ENCODE measurements at places on chromosomes 13 and 19.
A peak's percentile ranks its signal among the peaks of the same experiment; 100 is the strongest.

- DNase-seq: no peak
Observed at GRCh38 chr19:16016226-16017137, 59.8 kb upstream of the TPM4 start.

DNA sequence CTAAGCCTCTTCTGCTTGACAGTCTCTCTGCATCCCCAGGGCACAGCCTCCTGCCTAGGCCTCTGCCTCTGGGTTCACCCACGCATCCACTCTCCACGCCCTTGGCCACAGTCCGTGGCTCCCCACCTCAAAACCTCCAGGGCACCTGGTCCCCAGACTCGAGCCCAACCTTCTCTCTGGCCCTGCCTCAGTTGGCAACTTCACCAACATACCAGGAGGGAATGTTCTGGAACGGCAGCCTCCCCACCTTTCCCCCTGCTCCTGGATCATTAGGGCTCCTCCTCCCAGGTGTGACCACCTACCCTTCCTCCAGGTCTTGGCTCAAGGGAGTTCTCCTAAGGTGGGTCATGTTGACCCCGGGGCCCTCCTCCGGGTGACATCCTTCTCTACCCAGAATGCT is 69.1 kb downstream of the SOX1 start:
- no peak for DNase-seq

DNA sequence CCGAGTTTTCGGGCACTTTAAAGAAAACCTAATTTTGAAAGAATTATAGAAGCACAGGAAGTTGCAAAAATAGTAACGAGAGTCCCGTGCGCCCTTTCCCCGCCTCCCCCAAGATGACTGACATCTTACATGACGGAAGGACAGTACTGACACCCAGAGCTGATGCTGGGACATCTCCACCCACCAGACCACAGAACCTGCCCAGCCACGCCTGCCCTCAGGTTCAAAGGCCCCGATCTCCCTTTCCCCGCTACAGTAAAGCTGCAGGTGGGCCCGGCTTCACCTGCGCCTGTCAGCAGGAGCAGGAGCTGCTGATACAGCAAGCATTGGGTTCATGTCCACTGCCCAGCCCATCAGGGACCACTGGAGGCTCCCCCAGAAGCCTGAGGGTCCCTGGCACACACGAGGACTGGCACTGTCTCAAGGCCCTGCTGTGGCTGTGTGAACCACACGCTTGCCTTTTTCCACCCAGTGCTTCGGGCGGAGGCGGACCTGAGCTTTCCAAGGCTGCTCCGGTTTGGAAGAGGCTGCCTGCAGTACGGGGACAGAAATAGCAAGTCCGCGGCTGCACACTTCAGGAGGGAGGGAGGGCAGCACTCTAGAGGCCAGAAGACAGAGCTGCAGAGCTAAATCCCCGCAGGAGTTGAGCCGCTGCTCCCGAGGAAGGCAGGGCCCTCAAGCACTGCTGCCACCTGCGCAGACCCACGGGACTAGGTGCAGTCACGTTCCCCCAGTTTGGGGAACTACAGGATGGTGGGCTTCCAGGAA is 8.7 kb downstream of the MAP2K2 start:
- DNase-seq: peak; percentile 65

- no peak for DNase-seq
Observed at GRCh38 chr19:14544047-14544446, 14.7 kb downstream of the TECR start.

- DNase-seq: no peak
Observed at GRCh38 chr13:44752164-44752563, 176.0 kb upstream of the TSC22D1 start.

DNA sequence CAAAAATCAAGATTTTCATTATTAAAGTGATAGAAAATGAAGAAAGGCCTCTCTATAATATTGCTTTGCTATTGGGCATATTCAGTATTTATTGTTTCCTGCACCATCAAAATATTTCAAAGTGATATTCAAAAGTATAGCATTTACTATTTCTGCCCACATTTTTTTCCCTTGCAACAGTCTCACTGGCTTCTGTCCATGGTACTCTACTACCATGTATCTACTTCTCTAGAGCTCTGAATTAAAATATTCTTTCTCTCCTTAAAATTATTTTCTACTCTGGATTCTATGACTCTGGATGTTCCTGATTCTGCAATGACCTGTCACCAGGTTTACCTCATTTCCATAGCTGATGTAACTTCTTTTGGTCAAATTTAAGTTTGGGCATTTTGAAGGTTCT is 1508.3 kb upstream of the PRR20A start:
- no peak for DNase-seq

- no peak for DNase-seq
Observed at GRCh38 chr13:67308004-67308772, 78.1 kb upstream of the PCDH9 start.

DNA sequence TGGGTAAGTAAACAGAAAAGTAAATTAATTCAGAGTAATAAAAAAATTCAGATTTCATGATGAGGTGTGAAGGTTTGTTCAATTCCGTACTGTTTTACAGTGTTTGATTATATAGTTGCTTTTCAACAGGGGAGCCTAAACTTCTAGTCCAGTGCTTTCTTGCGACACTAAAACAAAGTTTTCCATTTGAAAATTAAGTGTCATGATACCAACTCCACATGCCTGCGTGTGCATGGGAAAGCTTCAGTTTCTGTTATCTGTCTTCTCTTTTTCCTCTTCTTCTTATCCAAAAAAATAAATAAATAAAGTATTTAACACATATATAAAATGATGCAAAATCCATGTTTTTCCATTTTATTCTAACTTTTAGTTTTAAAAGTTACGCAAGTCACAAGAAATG is 165.3 kb downstream of the DACH1 start:
- DNase-seq: no peak

DNA sequence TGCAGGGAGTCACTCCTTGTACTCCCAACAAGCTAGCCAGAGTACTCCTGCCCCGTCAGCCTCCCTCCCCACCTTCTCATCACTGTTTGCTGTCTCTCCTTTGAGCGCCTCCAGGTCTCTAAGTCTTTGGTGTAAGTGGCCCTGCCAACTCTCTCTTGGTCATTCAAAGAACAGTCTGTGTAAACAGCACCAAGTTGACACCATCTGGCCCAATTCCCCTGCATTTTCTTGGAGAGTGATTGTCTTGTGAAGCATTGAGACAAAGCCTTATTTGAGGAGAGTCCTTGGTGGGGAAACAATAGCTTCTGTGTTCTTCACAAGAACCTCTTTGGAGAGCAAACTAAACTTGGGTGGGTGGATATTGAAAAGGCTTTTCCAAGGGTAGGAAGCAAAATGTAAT is 114.6 kb upstream of the RNF113B start:
- DNase-seq: no peak

GRCh38 chr13:111080642-111081041 is 34.5 kb upstream of the ARHGEF7 start:
- no peak for DNase-seq

GRCh38 chr19:41702171-41702651 is 6.2 kb upstream of the CEACAM5 start:
- DNase-seq: no peak

GRCh38 chr13:60838581-60838980 is 441.6 kb downstream of the TDRD3 start:
- no peak for DNase-seq

GRCh38 chr19:18650468-18651041 is 13.7 kb downstream of the KLHL26 start:
- DNase-seq: peak; percentile 55

GRCh38 chr13:25166306-25166705 is 5.8 kb downstream of the AMER2 start:
- no peak for DNase-seq

- DNase-seq: no peak
Observed at GRCh38 chr13:52127378-52127777, 1.5 kb downstream of the NEK5 start.

- no peak for DNase-seq
Observed at GRCh38 chr19:6417713-6418561, 6.7 kb downstream of the KHSRP start.

GRCh38 chr13:111516712-111517640 is 196.5 kb downstream of the TEX29 start:
- DNase-seq: no peak

DNA sequence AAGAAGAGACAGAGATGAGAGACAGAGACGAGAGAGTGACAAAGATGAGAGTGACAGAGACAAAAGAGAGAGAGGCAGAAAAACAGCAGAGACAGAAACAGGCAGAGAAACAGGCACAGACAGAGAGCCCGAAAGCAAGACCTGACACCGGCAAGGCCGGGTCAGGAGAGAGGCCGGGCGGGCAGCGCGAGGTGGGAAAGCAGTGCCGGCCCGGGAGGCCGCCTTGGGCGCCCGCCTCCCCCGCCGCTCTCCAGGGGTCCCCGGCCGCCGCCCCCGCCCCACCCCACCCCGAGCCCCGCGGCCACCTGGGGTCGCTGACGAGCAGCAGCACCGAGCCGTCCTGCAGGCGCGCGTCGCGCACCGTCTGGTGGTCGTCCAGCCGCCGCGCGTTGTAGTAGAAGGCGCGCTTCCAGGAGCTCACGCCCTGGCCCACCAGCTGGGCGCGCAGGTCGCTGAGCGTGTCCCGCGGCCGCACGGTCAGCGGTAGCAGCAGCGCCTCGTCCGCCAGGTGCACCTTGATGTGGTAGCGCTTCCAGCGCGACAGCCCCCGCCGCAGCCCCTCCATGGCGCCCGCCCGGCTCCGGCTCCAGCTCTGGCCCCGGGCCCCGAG is at the start of gene TINCR:
Gene TINCR (minus strand): TSS at position 594 of the 610 bp plus-strand sequence.
- DNase-seq: no peak

GRCh38 chr19:23698711-23699520 is 11.9 kb upstream of the ZNF675 start:
- DNase-seq: peak; percentile 53

GRCh38 chr19:42028304-42029216 is 34.5 kb upstream of the ATP1A3 start:
- DNase-seq: no peak

DNA sequence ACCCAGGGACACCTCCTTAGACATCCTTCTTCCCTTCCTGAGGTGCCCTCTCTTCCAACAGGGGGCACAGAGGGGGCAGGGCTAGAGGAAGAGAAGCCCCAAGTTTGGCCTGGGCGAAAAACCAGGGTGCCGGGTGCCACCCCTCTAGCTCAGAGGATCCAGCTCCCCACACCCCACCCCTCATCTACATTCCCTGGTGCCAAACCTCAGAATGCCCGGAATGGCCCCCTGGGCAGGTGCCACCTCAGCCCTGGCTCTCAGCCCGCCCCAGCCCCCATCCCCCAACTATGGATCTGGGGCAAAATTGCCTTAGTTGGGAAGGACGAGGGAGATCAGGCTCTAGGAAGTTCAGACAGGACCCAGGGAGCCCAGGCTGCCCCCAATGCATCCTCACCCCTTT is 2.0 kb downstream of the CNN1 start:
- no peak for DNase-seq

DNA sequence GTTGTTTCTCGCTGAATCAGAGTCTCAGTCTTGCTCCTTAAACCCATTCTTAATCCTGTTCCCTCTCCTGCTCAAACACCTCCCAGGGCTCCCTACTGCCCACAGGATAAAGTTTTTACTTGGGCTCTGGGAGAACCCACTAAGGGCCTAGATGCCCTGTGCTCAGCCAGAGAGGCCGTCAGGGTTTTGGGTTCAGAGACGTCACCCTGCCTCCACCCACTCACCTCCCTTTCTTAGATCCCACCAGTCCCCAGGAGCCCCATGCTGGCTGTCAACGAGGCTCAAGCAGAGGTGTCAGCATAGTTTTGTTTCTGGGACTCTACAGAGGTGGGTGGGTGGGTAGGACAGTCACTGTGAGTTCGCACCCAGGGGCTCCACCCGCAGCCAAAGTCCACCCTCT is 15.5 kb upstream of the CYP4F2 start:
- no peak for DNase-seq

- peak; percentile 80 for DNase-seq
Observed at GRCh38 chr19:4375164-4376027, 25.0 kb downstream of the SH3GL1 start.

DNA sequence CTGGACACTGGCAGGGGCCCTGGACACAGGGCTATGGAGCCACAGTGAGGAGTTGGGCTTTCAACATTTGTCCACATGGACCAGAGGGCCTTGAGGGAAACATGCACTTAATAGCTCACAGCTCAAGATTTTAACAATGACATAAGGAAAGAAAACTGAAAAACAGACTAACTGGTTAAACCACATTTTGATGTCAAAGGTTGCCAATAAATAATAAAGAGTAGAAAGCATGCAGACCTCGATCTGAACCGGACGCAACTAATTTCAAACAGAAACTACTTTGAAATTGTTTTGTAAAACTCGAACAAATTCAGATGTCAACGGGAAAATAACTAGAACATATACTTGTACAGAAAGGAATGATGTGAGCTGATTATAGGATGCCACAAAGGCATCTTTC is 15.5 kb upstream of the ZNF888 start:
- no peak for DNase-seq

- no peak for DNase-seq
Observed at GRCh38 chr13:40161931-40162330, 504.5 kb downstream of the FOXO1 start.

All from transverse colon (tissue), 4 donors.